Mesendoderm (in vitro differentiated cells): ENCODE measurements at places on chromosomes 6 and 20.

DNA sequence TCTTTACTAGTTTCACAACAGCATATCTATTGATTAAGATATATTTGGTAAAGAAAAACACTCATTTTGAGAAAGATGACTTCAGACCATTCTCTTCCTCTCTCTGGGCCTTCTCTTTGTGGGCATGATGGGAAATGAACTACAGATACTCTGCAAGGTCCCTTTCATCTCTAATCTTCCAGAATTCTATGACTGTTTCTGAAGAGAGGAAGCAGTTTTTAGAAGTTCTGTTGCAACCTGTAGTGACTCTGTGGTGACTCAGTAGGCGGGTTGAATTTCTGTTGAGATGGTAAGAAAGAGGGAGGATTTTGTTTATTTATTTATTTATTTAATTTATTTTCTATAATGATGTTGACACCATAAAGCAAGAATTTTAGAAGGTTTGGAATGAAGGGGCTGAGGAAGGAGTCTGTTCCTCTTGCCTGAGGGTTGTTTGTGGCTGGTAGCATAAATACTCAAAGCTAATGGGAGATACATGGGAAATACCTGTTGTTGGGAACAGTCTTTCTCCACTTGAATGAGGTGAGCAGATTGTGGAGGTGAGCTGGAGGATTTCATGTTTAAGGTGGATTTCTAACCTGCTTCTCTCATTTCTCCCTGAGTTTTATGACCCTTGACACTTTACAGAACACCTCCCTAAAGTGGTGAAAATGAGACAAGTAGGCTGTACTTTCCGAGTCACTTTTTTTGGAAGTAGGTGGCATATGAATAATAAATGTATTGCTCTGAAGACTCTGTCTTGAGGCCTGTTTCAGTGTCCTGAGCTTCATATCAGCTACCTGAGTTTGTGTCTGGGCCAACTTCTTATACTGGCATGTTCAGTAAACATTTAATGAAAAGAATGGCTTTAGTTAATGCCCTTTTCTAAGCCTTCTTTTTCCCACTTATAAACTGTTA is 15.0 kb downstream of the ACSS2 start:
- DNase-seq: no peak

DNA sequence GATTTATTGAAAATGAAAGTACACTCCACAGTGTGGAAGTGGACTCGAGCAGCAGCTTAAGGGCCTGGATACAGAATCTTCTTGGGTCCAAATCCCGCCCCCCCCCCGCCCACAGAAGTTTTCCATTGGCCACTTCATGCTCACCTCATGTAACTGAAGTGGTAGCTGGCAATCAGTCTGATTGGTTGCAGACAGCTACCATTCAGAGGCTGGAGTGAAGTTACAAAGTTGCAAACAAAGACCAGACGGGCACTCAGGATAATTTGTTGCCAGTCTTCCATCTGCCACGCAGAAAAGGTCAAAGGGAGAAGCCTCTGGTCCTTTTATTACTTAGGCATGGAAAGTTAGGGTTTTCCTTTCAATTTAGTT is 25.8 kb upstream of the FABP7 start:
- no peak for DNase-seq

DNA sequence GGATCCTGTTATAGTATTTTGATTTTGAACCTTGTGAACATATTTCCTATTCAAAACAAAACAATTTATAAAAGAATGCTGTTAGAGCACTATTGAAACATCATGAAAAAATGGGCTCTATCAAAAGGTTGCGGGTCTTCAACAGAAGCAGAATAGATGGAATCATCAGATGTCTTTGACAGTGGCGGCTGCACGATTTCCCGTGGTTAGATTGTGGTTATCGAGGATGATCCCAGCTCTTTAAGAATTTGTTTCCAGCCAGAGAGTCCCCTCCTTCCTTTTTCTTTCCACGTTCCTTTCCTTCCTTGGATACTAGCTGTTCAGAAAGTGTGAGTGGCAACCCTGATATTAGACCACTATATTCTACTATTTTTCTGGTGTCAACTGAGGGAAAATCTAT is 163.4 kb downstream of the FARS2 start:
- no peak for DNase-seq

- DNase-seq: no peak
These were observed 44.8 kb upstream of the EMILIN3 start for GRCh38 chr20:41411391-41411847.

DNA sequence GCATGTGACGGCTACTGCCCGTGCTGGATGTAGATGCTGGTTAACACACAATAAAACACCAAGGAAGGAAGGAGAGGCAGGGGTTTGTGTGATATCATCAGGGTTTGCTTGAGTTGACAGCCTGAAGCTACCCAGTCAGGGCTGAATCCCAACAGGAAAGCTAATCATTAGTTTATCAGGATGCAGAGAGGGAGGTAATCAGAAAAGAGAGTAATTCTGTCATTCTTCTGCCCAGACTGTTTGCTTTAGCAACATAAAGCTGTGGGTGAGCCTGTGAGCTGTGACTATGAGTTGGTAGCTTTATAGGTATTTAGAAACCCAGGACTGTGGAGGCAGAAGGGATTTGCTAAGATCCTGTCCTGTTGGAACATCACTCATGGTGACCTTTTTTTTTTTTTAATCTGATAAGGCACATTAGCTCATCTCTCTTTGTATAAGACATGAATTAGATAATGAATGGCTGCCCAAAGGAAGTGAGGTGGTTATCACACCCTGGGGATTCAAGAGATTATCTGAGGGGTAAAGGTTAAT is 79.3 kb downstream of the CAP2 start:
- peak; percentile 96 for DNase-seq

GRCh38 chr6:18161431-18161830 is 6.2 kb downstream of the KDM1B start:
- no peak for DNase-seq

DNA sequence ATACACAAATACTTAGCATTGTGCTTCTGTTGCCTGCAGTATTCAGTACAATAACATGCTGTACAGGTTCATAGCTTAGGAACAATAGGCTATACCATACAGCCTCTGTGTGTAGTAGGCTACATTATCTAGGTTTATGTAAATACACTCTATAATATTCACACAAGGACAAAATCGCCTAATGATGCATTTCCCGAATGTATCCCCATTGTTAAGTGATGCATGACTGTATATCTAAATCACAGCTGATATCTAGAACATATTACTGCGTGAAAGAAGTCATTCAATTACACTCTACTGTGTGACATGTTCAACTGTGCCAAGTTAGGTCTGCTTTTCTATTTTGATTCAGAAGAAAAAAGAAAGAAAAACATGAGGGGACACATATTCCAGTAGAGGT is 633.5 kb downstream of the RFPL4B start:
- DNase-seq: no peak

GRCh38 chr6:43635387-43636307 is at the start of gene MAD2L1BP:
Gene MAD2L1BP (plus strand): TSS chr6:43635840. CDS start chr6:43635876, 36 bp downstream.
- DNase-seq: peak; percentile 88

GRCh38 chr6:131122516-131122915 is 12.8 kb upstream of the AKAP7 start:
- DNase-seq: no peak

DNA sequence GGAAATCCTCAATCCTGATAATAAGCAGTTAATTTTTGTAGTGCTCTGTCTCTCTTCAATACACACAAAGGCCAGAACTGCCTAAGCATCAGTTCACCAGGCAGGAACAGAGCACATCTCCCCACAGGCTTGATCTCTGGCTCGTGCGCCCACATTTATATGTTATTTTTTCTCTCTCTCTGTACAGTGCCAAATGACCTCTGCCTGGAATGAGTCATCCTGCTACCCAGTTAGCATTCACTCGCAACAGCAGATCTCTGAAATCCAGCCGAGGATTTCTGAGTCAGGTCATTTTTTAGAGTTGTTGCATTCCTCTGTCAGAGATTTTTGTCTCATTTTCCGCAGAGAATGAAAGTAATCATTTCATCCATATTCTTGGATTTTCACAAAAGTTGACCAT is 107.1 kb downstream of the COL12A1 start:
- peak; percentile 8 for DNase-seq

- DNase-seq: no peak
These were observed 40.5 kb upstream of the BHLHE23 start for GRCh38 chr20:63047267-63047666.

DNA sequence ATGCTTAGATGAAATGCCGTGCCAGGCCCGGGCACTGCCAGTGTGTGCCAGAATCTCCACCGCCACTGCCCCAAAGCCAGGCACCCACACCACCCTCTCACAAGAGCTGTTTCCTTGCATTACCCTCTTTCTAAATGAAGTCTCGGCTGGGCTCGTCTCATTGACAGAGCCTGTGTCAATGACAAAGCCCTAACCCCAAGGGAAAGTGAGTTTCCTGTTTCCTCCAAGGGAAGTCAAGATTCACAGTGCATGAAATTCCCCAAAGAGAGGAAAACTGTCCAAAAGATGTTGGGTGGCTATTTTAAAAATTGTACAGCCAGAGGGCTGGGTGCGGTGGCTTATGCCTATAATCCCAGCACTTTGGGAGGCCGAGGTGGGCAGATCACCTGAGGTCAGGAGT is 75.4 kb upstream of the AKAP12 start:
- DNase-seq: no peak

GRCh38 chr6:131431718-131432117 is 141.3 kb upstream of the ARG1 start:
- DNase-seq: no peak

GRCh38 chr6:105769987-105770386 is 316.1 kb upstream of the PRDM1 start:
- DNase-seq: peak; percentile 52

DNA sequence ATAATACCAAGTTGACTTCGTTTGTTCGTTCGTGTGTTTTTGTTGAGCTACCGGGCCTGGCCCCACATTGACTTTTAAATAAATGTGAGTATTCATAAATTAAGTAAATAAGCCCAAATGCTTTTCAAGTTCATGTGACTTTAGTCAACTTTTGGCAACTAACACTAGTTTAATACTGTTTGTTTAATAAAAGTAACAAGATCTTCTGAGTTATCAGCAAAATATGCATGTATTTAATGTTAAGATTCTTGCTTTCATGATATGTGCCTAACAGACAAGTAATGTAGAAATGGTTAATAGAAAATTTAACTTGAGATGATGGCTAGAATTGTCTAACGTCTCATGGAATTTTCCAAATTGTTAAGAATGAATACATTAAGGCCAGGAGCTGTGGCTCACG is 38.7 kb upstream of the ECI2 start:
- no peak for DNase-seq

GRCh38 chr20:34268145-34268544 is 26.9 kb downstream of the ASIP start:
- no peak for DNase-seq

DNA sequence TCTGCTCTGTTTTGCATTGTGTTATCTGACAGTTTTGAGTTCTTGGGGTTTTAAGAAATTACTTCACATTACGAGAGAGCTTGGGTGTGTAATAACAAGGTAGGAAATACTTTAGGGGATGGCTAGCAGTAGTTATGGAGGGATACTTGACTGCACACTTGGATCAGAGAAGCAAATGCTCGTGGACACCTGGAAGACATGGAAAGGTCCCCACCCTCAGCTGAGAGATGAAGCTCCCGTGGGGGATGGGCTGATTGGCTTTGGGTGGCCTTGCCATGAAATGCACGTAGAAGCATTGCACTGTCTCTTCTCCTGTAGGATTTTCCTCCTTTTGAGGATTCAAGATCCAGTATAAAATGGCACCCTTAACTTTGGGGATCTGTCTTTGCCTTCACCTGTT is 61.5 kb upstream of the UNC93A start:
- peak; percentile 65 for DNase-seq

- no peak for DNase-seq
These were observed 568.4 kb downstream of the NKAIN2 start for GRCh38 chr6:124371974-124372475.

- no peak for DNase-seq
These were observed 18.5 kb upstream of the FAM184A start for GRCh38 chr6:119096721-119097565.

DNA sequence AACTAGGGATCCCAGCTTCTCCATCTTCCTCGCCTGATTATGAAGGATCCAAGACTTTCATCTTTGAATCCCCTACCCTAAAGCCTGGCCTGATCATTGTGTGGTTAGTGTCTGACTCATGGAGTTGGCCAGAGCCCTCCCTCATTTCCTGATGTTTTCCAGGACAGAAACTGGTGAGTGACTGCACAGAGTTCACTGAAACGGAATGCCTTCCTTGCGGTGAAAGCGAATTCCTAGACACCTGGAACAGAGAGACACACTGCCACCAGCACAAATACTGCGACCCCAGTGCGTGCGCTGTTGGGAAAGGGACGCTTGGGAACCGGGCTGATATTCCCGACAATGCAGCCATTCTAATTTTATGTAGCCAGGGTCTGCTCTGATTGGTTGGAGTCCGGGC is 4.0 kb downstream of the CD40 start:
- no peak for DNase-seq

DNA sequence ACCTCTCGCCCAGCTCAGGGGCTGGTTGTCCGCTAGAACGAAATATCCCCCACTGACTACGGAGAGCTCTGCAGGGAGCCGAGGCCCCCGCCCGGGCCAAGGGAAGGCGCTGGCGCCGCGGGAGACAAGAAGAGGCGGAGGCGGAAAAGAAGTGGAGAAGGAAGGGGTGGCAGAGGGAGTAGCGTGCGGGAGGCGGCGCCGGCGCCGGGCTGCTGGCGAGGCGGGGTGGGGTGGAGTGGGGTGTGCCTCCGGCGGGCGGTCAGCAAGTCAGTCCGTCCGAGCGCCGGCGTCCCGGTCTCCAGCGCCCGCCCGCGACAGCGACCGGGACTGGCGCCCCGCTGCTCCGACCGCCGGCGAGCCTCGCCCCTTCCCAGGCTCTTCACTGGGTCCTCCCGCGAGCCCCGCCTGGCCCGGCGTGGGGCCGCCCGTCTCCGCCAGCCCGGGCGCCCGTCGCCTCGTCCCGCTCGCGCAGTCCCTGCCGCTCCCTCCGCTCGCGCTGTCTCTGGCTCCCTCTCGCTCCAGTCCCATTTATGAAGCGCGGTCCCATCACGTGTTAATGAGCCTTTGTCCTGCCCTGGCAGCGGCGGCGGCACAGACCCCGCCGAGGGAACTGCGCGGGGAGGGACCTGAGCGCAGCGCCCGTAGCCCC is at the start of gene CNR1:
Gene CNR1 (minus strand): TSS at position 504 of the 649 bp plus-strand sequence. CDS start 21,073 bp downstream, outside the sequence.
- DNase-seq: peak; percentile 56

- peak; percentile 34 for DNase-seq
These were observed 175.7 kb upstream of the SNX9 start for GRCh38 chr6:157647261-157647915.

DNA sequence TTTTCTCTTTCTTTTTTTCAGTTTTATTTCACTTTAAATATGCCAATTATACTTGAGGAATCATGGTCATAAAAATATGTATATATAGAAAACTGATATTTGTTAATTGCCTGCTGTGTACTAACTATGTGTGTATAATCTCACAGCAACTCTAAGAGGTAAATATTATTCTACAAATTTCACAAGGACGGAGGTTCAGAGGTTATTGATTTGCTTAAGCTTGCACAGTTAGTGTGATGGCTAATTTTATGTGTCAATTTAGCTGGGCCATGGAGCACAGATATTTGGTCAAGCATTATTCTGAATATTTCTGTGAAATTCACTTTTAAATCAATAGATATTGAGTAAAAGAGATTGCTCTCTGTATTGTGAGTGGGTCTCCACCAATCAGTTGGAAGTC is 75.7 kb upstream of the CENPW start:
- no peak for DNase-seq
